ENCODE measurements at places on chromosomes 5 and 9. TPM values are rescaled to one million over a fixed set of nuclear protein-coding genes. Genes with fewer than 3 reads are reported as not detected.

Gene FAT2
- 0.07 TPM for total RNA-seq

Gene CDH18
- 5.3 TPM for total RNA-seq

Gene ABITRAM
- total RNA-seq = 5.2 TPM

Gene TEX48
- total RNA-seq = not detected

Gene MZB1
- not detected for total RNA-seq

Gene PCDHA12
- 0.33 TPM for total RNA-seq

Gene GLRA1
- not detected for total RNA-seq

Gene TRMT10B
- total RNA-seq = 3.2 TPM

Gene LCN1
- 0.20 TPM for total RNA-seq

Gene WWC1
- 0.99 TPM for total RNA-seq

Gene LVRN
- total RNA-seq = 0.36 TPM

Gene TSTD2
- 17.3 TPM for total RNA-seq

Gene RANBP17
- 12.5 TPM for total RNA-seq

Gene RAD50
- total RNA-seq = 29.7 TPM
